Stimulated activated CD8-positive, alpha-beta memory T cell treated with anti-CD3 and anti-CD28 coated beads, Interleukin-4, amount 100 ng/mL, for 1 hour (primary cell): ENCODE measurements at places on chromosomes 1 and 21.

DNA sequence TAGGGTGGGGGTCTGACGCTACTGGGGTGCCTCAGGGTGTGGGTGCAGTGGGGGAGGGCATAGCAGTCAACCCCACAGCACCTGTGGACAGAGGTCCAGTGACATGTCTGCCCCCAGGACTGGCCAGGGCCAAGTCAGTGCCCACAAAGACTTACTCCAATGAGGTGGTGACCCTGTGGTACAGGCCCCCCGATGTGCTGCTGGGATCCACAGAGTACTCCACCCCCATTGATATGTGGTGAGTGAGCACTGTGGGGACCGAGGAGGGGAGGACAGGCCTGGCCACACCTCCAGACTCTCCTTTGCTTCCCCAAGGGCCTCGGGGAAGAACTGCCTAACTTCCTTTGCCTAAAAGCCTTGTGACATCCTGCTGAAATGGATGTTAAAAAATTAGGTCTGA lies 23.5 kb downstream of the CDK18 start:
- DNase-seq = no peak

GRCh38 chr1:18191481-18192155 lies 84.0 kb downstream of the IGSF21 start:
- DNase-seq = no peak

- DNase-seq = no peak
These were observed 68.8 kb downstream of the ITGB3BP start for GRCh38 chr1:63454269-63454668.

GRCh38 chr1:23177438-23178380 lies 9.1 kb upstream of the LUZP1 start:
- DNase-seq = no peak

GRCh38 chr1:116556289-116557006 lies 14.4 kb downstream of the CD58 start:
- peak; percentile 28 for DNase-seq

DNA sequence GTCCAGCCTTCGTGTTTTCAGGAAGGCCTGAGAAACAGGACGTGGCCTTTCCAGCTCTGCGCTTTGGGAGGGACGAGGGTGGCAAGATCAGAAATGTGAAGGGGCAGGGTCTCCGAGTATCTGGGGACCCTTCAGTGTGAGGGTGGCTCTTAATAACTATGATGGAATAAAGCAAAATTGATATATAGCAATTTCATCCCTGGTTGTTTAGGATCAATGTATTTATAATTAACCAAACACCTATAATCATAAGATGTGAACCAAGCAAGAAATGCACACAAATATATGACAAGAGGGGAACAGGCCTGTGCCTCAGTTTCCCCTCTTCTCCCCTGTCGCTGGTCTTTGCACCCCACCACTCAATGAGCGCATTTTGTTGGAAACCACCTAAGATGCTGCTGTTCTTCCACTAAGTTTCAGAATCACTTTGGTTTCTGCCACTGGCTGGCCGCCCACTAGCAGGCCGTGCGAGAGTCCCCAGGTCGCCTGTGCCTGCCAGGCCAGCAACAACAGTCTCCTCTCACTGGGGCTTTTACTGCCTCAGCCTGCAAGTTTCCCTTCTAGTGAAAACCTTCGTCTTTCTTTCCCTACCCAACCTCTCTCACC lies 36.6 kb downstream of the UBASH3A start:
- DNase-seq = no peak
